ENCODE measurements at places on chromosomes 3 and 15.

DNA sequence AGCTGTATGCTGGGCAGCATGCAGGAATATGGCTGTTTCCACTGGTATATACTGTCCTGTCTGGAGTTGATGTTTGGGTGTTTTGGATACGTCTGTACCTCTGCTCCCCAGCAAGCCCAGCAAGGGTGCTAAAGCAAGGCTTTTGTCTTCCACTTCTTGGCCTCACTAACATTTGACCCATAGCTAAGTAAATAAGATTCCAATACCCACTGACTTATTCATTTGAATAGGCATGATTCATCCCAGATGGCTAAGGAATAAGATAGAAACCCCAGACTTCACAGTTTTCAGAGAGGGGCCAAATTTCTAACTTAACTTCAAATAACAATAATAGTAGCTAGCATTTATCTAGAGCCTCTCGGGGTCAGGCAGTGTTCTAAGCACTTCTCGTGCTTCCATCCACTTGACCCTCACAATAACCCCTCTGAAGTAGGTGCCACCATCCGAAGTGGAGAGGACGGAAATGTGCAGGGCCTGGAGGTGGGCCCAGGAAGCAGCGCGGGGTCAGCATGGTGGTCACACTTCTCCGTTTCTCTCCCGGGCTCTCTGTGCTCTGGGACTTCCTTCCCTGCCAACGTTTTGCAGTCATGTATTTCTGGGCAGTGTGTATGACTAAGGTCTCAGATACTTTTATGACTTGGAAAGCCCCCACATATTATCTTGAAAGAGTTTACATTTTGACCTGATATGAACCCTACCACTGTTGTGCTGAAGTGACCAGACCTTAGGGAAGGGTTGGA, 39.3 kb downstream of the LRRK1 start:
- H3K36me3 ChIP-seq = no peaks in the 10 kb centered on the region
- H3K27me3 ChIP-seq = no peaks in the 10 kb centered on the region
- H3K4me3 ChIP-seq = no peak overlapping the region
- H3K4me1 ChIP-seq = no peaks in the 10 kb centered on the region

GRCh38 chr3:135382188-135382587, 583.3 kb upstream of the PPP2R3A start:
- no peaks in the 10 kb centered on the region for H3K27me3 ChIP-seq
- DNase-seq = no peak
- H3K27ac ChIP-seq = no peak overlapping the region
- no peaks in the 10 kb centered on the region for H3K36me3 ChIP-seq
- H3K4me3 ChIP-seq = no peak overlapping the region

GRCh38 chr15:48596415-48596814, 49.1 kb downstream of the FBN1 start:
- H3K27ac ChIP-seq = no peak overlapping the region
- H3K36me3 ChIP-seq = peaks cover 3% of the 10 kb centered on the region
- DNase-seq = no peak
- H3K4me3 ChIP-seq = no peak overlapping the region
- H3K4me1 ChIP-seq = no peaks in the 10 kb centered on the region

- no peaks in the 10 kb centered on the region for H3K4me1 ChIP-seq
- H3K4me3 ChIP-seq = no peak overlapping the region
These were observed 22.7 kb downstream of the SSUH2 start for GRCh38 chr3:8621872-8622271.

GRCh38 chr15:60652870-60653269, 173.9 kb upstream of the ICE2 start:
- no peaks in the 10 kb centered on the region for H3K27me3 ChIP-seq
- no peak for DNase-seq
- H3K4me3 ChIP-seq = no peak overlapping the region
- H3K27ac ChIP-seq = no peak overlapping the region

DNA sequence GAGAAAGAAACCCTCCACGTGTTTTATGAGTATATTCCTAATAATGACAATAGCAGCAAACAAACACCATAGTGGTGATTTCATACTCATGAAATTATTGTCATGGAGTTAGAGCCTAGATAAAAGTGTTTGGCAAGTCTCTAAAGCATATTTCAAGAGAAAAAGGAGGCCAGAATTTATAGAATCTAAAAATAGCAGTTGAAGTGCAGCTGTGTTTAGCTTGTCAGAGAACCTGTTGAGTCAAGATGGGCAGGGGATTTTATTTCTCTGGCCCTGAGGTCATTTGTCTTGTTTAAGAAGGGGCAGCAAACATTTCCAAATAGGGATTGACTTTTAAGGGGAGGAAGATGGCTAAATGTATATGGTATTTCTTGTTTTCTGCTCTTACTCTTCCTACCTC, 279.6 kb upstream of the CTDSPL start:
- H3K4me1 ChIP-seq = peaks cover 2% of the 10 kb centered on the region
- no peaks in the 10 kb centered on the region for H3K27me3 ChIP-seq
- H3K4me3 ChIP-seq = no peak overlapping the region
- H3K27ac ChIP-seq = no peak overlapping the region
